ENCODE measurements at places on chromosomes 6 and 20. TPM values are rescaled to one million over a fixed set of nuclear protein-coding genes. Genes with fewer than 3 reads are reported as not detected.

RNF182 gene
- polyA plus RNA-seq, result 0.08 TPM

NRSN1 gene
- not detected for polyA plus RNA-seq

VNN1 gene
- polyA plus RNA-seq, result 0.28 TPM

FAM83C gene
- 35.9 TPM for polyA plus RNA-seq

VSTM2L gene
- polyA plus RNA-seq, result 0.57 TPM

SEMG1 gene
- not detected for polyA plus RNA-seq

SAMD3 gene
- 0.18 TPM for polyA plus RNA-seq

ZNF165 gene
- polyA plus RNA-seq, result 1.8 TPM

ATP6V1G2 gene
- polyA plus RNA-seq, result 0.32 TPM

TSPO2 gene
- 0.04 TPM for polyA plus RNA-seq

LGSN gene
- polyA plus RNA-seq, result not detected

LHFPL5 gene
- not detected for polyA plus RNA-seq

WDR27 gene
- 24.0 TPM for polyA plus RNA-seq

TNXB gene
- 15.5 TPM for polyA plus RNA-seq

MUC22 gene
- 2.4 TPM for polyA plus RNA-seq

PAK5 gene
- 0.39 TPM for polyA plus RNA-seq

IPCEF1 gene
- 0.35 TPM for polyA plus RNA-seq

TNFRSF21 gene
- 21.2 TPM for polyA plus RNA-seq

C6orf120 gene
- polyA plus RNA-seq, result 7.3 TPM

RIMS4 gene
- polyA plus RNA-seq, result 0.05 TPM

PCMTD2 gene
- polyA plus RNA-seq, result 22.0 TPM

PLCB1 gene
- polyA plus RNA-seq, result 3.0 TPM

SLX4IP gene
- polyA plus RNA-seq, result 1.2 TPM

NHLRC1 gene
- 1.4 TPM for polyA plus RNA-seq

RIPPLY2 gene
- polyA plus RNA-seq, result 0.09 TPM

FHL5 gene
- 0.37 TPM for polyA plus RNA-seq

OR2J3 gene
- polyA plus RNA-seq, result not detected

GPX5 gene
- polyA plus RNA-seq, result not detected

OOEP gene
- polyA plus RNA-seq, result 0.34 TPM

OR2B6 gene
- not detected for polyA plus RNA-seq

ZBTB22 gene
- 10.2 TPM for polyA plus RNA-seq

JPH2 gene
- 4.9 TPM for polyA plus RNA-seq

C6orf58 gene
- polyA plus RNA-seq, result not detected

SCGN gene
- polyA plus RNA-seq, result not detected

DAAM2 gene
- polyA plus RNA-seq, result 11.3 TPM

IL17F gene
- 0.16 TPM for polyA plus RNA-seq

ILRUN gene
- 32.7 TPM for polyA plus RNA-seq

GNMT gene
- polyA plus RNA-seq, result 0.18 TPM

ZBTB12 gene
- 2.4 TPM for polyA plus RNA-seq

Data from esophagus (tissue), 2 donors.